ENCODE measurements at places on chromosomes 3 and 15.

- no peak for DNase-seq
Observed at GRCh38 chr15:59406446-59406845, 31.5 kb upstream of the FAM81A start.

DNA sequence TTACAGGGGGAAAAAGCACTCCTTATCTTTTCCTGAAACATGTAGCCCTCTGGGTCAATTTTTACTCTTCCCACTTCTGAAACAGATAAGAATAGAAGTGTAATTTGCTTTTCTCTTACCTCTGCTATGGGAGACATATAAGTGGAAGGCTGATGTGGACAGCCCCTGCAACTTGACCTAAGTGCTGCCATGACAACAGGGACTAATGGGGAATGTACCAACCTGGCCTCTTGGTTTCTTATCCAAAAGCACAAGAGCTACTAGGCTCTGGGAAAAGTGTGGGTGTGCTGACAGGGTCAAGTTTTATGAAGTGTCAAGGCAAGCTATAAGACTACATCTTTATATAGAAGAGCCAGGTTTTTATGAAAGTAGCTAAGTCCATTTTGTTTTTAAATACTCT is 1246.5 kb downstream of the OTOL1 start:
- DNase-seq = no peak

GRCh38 chr3:141093397-141093796 is 42.2 kb downstream of the SPSB4 start:
- peak; percentile 82 for DNase-seq

DNA sequence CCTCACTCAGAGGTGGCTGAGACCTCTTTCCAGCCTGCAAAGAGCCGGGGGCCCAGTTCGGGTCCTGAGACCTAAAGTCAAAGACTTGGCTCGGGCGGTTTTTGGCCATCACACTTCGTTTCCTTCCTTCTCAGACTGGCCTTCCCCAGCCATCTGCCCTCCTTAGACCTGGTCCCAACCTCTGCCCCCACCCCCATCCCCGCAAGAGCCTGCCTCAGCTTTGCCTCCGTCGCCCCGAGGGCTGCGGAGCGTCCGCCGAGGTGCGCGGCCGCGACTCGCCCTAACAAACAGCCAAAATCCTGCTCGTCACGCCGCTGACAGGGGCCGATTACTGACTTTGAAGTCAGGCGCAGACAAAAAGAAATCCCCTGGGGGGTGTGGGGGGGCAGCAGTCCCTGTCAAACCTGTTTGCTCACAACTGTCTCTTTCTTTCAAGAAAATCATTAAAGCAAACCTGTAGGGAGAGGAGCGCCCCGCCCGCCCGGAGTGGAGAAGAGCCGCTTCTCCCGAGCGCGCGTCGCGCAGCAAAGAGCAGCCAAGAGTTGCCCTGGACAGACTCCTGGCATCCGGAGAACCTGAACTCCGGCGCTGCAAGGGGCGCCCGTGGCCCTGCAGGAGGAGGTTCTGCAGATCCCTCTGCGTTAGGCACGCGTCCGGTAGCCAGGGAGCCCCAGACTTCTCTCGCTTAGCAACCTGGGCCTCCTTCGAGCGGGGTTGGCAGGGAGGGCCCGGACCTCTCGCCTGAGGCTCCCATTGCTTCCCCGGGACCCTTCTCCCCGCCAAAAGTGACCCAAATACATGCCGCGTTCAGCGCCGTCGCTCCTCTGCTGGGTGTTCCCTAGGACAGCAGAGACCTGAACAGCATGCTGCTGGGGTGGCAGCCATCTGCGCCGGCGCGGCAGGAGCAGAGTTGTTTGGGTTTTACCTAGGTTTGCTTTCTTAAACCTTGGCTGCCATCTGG is 4.5 kb downstream of the SOX14 start:
- no peak for DNase-seq

DNA sequence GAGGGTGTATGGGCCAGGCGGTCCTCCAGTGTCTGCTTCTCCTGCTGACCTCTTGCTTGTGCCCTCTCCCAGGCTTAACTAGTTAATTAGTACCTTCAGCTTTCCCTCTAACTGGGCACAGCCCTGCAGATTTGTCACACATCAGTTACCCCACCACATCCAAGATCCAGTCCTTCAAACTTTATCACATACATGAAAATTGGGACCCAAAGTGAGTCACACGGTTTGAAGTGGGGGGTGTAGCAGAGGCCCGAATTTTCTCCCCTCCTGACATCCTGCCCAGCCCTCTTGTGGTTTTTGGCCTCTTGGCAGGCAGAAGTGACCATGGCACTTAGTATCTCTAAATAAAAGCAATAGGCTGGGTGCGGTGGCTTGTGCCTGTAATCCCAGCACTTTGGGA is 3.9 kb downstream of the MAPKAPK3 start:
- no peak for DNase-seq

DNA sequence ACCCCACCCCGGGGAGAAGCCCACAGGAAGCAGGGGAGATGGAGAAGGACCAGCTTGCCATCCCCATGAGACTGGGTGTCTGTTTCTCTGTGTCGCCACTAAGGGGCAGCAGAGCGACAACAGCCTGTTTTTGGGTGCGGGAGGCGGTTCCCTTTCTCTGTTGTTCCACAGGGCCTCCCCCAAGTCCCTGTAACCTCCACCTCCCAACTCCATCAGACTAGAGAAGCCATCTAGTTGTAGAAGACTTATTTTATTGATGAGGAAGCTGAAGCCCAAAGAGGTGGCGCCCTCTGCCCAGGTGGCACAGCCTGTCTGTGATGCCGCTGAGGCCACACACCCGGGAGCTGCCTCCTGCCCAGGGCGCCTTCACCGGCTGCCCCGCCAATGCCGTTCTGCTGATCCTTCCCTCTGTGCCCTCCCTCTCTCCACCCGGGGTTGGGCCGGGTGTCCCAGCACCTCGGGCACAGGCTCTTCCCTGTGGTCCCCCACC is 3.9 kb upstream of the CCDC9B start:
- DNase-seq = peak; percentile 54

DNA sequence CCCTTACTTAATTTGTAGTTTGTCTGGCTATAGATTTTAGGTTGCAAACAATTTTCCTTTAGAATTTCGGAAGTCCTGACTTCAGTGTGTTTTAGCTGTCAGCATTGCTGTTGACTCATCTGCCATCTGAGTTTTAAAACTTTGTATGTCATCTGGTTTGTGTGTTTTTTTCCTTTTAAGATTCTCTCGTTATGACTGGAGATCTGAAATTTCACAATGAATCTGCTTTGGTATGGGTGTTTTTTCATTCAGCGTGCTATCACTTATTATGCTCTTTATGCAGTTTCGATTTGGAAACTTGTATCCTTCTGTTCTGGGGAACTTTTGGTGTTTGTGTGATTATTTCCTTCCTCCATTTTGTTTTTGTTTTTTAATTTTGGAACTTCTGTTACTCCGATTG is 53.7 kb upstream of the ZNF280D start:
- DNase-seq = no peak

- DNase-seq = no peak
Observed at GRCh38 chr3:116093374-116093773, 351.9 kb downstream of the LSAMP start.

DNA sequence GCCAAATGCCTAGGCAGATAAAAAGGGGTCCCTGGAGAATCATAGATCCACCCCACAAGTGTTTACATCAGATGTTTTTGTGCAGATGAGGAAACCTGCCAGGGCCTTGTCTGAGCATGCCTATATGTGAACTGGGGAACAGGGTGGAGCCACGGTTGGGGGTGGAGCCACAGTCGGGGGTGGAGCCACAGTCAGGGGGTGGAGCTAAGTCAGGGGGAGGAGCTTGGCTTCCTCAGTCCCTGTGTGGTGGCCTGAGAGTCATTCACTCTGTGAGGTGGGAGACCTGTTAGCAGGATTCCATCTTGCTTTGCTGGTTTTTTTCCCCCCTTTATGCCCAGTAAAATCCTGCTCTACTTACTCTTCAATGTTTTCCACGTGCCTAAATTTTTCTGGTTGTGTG is 57.8 kb upstream of the TGFBR2 start:
- DNase-seq = no peak

- DNase-seq = no peak
Observed at GRCh38 chr3:66370179-66370578, 130.6 kb downstream of the LRIG1 start.

GRCh38 chr15:69914040-69914439 is 183.7 kb downstream of the TLE3 start:
- DNase-seq = no peak

DNA sequence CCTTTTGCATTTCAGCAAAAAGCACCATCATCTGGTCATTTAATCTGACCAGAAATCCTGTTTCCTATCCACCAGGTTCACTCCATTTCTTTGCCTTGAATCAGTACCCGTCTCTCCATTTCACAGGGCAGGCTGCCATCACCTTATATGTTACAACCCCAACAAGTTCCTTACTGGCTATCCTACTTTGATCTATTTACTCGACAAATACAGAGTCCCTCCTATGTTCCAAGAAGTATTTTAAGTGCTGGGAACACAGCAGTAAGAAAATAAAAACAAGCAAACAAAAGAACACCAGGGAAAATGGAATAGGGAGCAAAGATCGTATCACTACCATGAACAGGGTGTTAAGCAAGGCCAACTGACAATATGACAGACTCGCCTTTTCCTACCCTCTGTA is 295.2 kb upstream of the WNT5A start:
- DNase-seq = no peak

- peak; percentile 47 for DNase-seq
Observed at GRCh38 chr15:37101980-37102304, 1.6 kb upstream of the MEIS2 start.

DNA sequence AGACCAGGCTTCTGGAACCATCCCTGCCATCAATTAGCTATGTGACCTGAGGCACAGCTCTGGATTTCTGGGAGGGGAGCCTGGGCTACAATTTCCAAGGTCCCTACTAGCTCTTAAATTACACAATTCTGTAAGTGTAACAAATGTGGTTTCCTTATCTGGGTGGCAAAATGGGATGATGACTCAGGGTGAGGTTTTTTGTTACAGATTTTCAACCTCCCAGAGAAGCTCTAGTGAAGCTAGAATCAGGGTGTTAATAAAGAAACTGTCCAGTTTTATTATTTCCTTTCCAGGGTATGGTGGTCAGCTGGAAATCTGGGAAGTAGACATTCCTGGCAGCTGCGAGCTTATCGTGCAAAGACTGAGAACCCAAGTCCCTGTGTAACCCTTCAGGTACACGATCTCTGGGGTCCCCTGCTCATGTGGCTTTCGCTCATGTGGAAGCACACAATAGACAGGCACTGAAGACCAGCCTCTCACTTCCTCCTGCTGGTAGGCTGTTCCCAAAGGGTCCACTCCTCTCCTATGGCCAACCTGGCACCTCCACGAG is 7.3 kb downstream of the RAB27A start:
- DNase-seq = no peak

DNA sequence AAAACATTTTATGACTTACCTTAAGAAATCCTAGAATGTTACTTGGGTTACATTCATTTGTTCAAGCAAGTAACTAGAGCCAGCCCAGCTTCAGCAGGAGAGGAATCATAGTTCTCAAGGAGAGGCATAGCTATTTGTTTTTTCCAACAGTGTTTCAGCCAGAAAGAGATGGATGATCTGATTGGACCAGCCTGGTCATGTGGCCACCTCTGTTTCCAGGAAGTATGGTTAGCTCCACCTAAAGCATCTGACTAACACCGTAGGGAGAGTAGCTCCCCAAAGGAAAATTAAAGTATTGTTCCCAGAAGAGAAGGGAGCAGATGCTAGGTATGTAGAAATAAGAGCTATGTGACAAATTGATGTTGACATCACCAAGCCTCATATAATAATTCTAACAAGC is 417.1 kb downstream of the TAFA4 start:
- no peak for DNase-seq

DNA sequence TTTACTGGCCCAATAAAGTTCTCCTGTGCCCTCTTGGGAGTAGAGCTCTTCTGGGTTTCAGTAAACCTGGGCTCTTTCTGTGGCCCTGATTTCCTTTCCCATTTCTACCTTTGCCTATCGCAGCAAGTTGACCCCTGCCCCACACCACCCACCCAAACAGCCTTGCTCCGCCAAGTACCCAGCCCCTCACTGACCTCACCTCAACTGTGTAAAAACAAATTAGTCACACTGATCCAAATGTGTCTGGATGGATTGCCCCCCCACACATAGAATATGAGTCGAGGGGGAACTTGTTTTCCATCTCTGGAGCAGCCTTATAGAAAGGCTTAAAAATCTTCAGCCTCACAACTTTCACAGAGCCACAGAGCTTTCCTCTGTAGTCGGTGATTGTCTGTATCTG is 28.6 kb upstream of the VEPH1 start:
- DNase-seq = no peak

- no peak for DNase-seq
Observed at GRCh38 chr3:41274944-41275668, 75.8 kb downstream of the CTNNB1 start.

DNA sequence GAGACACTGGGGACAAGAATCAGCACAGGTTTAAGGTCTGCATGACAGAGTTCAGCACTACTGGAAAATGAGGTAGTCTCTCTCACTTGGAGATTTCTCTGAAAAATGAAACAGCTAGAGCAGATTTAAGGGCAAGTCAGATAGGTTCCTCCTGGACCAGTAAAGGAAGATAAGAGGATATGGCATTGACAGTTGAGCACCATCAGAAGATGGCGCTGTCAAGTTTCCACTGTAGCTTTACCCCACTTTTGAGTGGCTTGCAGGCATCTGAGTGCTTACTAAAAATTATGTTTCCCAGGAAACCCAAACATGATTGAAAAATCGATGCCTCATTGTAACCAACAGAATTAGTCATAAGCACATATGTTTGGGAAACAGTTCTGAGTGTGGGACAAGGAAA is 407.2 kb upstream of the UBE2E2 start:
- DNase-seq = no peak

GRCh38 chr15:39869254-39869653 is 50.8 kb downstream of the GPR176 start:
- no peak for DNase-seq

GRCh38 chr15:63146684-63147083 is 10.6 kb downstream of the RPS27L start:
- no peak for DNase-seq

GRCh38 chr3:171833789-171834460 is 9.2 kb upstream of the TMEM212 start:
- DNase-seq = peak; percentile 4

GRCh38 chr15:57440799-57441198 is 64.5 kb downstream of the CGNL1 start:
- DNase-seq = no peak

DNA sequence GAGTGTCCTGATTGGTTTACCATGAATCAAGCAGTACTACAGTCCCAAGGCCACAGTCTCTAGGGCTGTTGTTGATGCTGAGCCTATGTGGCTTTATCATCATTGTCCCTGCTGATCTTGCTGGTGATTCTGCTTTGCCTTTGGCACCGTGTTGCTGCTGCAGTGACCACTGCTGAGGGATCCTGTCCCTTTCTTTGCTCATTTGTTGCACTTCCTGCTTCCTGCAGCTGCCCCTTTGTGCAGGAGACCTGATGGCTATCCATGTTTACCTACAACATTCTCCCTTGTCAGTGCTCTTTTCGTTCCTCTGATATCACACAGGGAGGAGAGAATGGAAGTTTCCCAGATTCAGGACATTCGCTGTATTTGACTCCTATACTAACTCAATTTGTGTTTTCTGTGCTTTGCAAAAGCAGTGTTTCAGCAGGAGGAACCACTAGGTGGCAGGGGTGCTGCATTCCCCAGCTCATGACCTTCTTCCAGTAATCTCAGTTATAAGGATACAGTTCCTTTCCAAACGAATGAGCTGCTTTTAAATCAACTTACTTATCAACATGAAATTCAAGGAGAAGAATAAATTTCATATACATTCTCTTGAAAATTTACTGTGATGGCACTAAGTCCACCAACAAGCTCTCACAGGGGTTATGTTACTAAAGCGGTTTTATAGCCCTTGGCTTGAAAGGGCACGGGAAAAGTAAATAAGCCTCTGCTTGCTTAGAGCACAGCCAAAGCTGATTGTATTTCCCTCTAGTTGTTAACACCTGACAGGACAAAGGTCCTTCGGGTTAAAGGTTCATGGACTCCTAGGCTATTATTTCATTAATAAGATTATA is 9.7 kb upstream of the THUMPD3 start:
- peak; percentile 6 for DNase-seq
